ENCODE measurements at places on chromosomes 4 and X.

GRCh38 chrX:123108513-123109427, 75.3 kb upstream of the GRIA3 start:
- no peak for DNase-seq

DNA sequence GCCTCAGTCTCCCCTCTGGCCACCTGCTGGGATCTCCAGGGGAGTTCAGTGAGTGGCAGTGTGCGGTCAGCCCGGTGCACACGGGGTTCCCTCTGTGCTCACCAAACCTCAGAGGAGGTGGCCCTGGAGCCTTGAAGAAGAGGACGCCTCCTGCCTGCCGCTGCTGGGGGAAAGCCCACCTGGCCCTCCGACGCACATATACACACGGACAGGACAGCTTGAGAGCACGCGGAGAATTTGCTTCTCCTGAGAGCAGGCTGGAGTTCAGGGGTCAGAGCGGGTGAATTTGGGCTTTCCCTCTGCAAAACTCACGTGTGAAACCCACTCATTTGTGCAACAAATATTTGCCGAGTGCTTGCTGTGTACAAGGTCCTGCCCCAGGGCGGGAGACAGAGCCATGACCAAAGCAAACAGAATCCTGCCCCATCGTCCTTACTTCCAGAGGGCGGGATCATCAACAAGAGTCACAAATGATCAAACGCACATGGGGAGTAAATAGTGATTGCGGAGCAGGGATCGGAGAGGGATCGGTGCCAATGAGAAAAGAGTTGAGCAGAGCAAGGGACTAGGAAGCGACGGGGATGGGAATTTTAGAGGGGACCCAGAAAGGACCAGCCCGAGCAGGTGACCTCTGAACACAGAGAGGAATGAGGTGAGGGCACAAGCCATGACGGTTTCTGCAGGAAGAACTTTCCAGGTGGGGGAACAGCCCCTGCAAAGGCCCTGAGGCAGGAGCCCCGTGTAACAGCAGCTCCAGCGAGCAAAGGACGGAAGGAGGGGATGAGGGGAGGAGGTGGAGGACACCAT, 17.6 kb downstream of the BLOC1S4 start:
- DNase-seq: no peak

GRCh38 chr4:122803788-122804208, 22.8 kb upstream of the FGF2 start:
- DNase-seq: no peak

DNA sequence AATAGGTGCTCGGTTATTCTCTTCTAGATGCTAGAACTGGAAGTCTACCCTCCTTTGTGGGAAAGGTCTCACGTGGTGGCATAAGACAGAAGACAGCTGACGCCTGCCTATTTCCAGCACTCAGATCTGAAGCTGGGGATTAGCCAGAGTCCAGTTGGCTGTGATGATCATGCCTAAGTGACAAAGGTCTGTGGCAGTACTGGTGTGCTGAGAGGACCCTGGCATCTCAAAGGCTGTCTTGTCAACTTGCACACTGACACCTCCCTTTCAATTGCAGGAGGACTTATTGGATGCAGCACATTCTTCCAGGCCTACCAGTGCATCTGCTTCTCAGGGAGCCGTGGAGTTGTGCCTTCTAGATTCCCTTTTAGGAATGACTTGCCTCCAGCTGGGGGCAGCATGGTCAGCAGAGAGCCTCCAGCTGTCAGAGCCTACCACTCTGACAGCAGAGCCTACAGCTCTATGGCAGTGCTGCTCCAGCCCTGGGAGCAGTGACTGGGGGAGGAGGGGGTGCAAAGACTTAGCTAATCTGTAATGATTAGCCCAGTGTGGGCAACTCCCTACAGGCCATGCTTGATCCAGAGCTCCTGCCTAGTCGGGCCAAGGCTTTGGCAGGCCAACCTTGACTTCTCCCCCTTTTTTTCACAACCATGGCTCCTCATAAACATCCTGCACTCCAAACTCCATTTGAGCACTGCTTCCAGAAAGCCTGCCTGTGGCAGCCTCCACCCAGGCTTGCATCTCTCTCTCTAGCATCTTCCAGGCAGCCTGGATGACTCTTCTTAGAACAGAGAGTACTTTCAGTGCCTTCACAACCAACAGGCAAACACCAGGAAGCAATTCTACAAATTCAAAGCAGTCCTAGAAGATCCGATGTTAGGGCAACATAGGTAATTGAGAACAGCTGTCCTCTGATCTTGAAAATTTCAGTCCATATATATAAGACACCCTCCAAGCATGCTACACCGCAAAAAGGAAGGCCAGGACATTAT, 13.8 kb upstream of the FGFBP2 start:
- no peak for DNase-seq

DNA sequence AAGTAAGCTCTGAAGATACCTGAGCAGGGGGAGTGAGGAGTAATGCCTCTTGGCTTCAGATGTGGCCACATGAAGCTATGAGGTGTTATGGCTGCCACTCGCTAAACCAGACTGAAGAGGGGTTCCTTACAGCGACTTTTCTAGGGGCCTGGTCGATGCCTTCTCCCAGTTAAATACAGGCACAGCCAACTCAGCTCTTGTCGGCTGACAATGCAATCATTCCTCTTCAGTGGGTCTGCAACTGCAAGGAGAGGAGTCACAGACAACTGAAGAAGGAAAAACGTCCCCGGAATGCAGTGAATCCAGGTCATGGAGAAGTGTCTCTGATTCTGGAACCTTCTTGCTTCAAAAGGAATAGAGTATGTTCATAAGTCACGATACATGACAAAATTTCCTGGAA, 106.4 kb downstream of the RNF150 start:
- DNase-seq: no peak

GRCh38 chr4:52931243-52931642, 69.1 kb downstream of the RASL11B start:
- no peak for DNase-seq

DNA sequence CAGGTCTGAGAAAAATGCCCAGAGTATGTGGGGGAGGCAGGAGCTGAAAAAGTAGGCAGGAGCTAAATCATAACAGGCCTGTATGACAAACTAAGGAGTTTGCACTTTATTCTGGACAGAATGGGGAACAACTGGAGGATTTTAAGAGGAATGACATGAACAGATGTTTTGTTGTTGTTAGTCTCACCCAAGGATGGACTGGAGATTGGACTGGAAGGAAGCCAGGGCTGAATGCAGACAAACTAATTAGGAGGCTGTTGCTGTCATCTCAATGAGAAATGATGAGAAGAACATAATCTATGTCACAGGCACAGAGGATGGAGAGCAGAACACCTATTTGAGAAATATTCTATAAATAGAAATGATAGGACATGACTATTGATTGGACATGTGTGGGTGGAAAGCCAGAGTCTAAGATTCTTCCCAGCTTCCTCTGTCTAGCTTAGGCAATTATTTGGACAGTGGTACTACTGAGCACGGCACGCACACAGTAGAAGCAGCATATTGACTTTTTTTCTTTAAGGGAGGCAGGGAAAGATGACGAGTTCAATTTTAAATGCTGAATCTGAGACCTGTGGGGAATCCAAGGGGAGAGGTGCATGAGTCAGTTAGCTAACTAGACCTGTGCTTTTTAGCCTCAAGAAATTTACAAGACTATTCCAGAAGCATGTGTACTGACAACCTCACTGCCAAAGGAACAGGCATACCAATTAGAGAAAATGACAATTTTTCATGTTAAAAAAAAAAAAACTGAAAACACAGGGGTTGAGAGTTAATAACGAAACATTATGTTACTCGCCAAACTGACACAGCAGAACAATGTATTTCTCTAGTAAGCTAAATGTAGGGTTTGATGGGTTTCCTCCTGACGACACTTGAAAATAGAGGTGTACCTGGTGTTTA, 963 bp upstream of the USO1 start:
- DNase-seq: no peak

DNA sequence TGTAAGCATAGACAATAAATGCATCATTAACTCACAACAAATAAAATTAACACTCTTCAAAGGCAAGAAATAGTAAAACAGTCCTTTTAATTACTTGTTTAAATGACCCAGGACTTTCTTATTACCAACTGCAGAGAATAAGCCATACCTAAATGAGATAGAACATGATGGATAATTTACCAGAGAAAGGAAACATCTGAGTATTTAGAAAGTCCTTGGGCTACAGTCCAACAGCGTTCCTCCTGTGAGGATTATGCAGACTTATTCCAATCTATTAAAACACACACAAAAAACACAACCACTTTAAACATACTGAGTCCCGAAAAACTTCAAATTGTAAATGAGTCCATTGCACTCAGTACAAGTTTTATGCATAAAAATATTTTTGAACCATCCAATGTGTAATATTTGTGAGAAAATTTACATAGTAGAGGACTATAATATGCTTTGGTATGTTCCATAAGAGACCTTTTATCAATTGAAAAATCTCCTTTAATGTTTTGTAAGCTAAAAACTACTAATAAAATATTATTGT, 129.2 kb downstream of the NR3C2 start:
- no peak for DNase-seq

- no peak for DNase-seq
These were observed 10.3 kb downstream of the DOK7 start for GRCh38 chr4:3473181-3473950.

DNA sequence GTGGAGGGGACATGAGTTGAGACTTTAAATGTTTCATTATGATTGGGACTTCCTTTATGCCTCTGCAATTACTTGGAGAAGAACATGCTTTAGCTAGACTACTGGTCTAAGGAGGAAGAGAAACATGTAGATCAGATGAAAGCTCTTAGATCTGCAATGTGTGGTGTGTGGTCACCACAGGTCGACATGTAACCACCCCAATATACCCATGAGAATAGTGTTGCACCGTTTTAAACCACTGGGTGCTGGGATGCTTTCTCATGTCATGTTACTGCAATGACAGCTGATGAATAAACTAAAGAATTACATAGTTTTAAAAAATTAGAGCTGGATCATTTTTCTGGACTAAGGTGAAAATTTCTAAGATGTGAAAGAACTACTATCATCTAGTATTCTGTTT, 1039.7 kb downstream of the RAPGEF2 start:
- no peak for DNase-seq

GRCh38 chrX:101164766-101165590, 54.6 kb upstream of the DRP2 start:
- DNase-seq: no peak

DNA sequence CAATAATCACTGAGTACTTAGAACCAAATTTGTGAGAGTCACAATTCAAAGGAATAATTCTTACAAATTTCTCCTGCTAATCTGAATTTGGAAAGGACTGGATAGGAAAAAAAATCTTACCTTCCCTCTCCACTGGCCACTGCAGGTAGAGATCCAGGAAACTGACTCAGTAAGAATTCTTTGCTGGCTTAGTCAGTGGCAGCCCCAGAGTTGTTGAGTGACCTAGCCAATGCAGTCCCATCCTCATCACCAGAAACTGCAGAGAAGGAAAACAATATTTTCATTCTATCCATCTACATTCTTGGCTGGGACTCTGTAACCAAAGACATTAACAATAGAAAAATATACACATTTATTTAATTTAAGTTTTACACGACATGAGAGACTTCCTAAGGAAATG, 572.0 kb downstream of the ADGRL3 start:
- DNase-seq: no peak

GRCh38 chr4:110197529-110198042, 829 bp downstream of the ELOVL6 start:
- DNase-seq: peak; percentile 46

GRCh38 chr4:88419874-88420273, 37.0 kb upstream of the HERC5 start:
- DNase-seq: no peak

DNA sequence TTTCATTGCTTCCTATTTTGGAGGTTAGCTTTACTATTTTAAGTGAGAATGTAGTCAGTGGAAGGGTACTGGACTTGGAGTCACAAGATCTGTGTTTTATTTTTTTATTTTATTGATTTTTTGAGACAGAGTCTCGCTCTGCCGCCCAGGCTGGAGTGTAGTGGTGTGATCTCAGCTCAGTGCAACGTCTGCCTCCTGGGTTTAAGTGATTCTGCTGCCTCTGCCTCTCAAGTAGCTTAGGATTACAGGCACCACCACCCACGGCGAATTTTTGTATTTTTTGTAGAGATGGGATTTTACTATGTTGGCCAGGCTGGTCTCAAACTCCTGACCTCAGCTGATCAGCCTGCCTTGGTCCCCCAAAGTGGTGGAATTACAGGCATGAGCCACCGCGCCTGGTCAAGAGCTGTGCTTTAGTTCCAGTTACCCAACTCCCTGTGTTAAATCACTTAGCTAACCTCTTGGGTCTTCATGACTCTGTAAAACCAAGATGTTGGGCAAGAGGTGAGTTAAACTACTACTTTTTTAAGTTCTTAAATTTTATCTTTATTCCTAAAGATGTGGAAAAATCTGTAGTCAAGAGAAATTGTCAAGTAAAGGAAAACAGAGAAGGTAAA, 11.2 kb downstream of the USP9X start:
- DNase-seq: no peak

- no peak for DNase-seq
These were observed 97.9 kb upstream of the GUCY1A1 start for GRCh38 chr4:155568641-155569220.

GRCh38 chrX:110167952-110168451, 149.9 kb downstream of the AMMECR1 start:
- peak; percentile 26 for DNase-seq

- no peak for DNase-seq
These were observed 27.5 kb downstream of the CCDC149 start for GRCh38 chr4:24885342-24885741.

GRCh38 chrX:19772096-19772821, 115.1 kb downstream of the SH3KBP1 start:
- DNase-seq: no peak

DNA sequence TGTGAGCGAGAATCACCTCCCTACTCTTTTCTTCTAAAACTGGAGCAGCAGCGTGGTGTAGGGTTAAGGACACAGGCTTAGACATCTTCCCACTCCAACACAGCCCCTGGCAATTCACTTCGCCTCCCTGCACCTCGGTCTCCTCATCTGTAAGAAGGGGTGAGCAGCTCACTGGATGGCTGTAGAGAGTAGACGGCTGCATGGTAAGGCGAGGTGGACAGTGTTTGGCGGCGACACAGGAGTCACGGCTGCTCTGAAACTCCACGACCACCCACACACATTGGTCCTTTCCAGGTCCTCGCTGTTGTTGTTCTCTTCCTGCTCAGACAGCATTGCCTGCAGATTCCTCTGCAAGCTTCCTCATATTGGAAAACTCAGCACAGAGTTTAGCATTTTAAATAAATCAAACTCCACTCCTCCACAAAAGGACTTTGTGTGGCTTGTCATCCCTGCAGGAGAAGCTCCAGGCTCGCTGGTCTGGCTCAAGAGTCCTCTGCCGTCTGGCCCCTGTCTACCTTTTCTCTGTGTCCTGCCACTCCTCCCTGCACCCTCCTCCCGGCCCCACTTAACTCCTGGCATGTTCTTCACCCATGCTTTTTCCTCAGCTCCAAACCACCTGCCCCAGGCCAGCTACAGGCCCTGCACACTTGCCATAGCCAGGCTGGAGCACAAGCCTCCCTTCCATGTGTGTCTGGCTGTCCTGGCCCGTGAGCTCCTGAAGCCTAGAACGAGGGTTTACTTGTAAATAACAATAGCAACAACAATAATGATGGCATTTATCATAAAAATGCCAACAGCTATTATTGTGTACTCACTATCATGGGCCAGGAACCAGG, 41.3 kb upstream of the CRMP1 start:
- no peak for DNase-seq
